Calu3 (cell line): ENCODE measurements at places on chromosomes 1 and 21. TPM values are rescaled to one million over a fixed set of nuclear protein-coding genes. Genes with fewer than 3 reads are reported as not detected.

The WNT2B gene
- total RNA-seq, result 5.8 and 6.7 TPM in 2 replicates

The CBS gene
- 109 and 124 TPM in 2 replicates for total RNA-seq

The CR1L gene
- total RNA-seq, result not detected in 2 replicates

GRCh38 chr1:209800984-209801834 lies 4.7 kb downstream of the IRF6 start:
- no peak for DNase-seq

DNA sequence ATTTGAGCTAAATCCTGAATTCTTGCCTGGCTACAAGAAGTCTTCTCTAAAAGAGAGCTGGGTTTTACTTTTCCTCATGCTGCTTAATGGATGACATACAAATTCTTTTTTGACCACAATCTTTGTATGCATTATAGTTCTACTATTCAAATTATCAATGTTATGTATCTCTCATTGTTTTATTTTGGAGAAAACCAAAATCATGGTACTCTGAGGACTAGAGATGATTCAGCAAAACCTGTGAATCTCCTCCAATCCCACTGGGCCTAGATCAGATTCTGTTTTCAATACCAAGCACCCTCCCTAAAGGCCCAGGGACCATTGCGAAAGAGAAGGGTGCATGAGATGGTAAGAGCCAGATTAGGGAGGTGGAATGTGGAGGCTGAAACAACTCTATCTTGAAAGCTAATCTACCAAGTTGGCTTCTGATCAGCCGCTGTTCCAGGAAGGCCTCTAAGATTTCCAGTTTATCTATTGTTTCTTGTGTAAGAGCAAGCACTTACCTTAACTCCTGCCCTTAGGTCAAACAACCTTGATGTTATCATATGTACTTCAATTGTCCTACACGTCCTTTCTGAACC lies 547.2 kb downstream of the PLPP3 start:
- no peak for DNase-seq

- DNase-seq, result no peak
These were observed 39.5 kb downstream of the PDC start for GRCh38 chr1:186421446-186421845.

GRCh38 chr1:68233202-68233601 lies 879 bp upstream of the WLS start:
- no peak for DNase-seq
